ENCODE measurements at places on chromosomes 4 and X.

- DNase-seq: no peak
Measured at GRCh38 chrX:102599951-102600579, 750 bp downstream of the ARMCX5 start.

DNA sequence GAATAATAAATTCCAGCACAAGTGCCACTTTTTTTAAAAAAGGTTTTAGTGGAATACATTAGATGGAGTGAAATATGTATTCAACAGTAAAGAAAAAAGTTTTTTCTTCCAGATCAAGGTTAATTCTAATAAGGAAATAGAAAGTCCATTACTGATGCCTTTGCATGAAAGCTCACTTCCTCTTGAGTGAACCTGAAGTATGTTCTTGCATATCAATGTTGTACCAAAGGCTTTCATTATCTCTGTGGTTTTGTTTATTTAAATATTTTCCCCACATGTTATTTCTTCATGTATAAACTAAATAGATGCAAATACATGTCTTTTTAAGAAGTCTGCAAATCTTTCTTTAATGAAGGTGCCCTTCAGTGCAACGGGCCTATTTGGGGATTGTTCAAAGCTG is 307.9 kb downstream of the C4orf33 start:
- DNase-seq: no peak

GRCh38 chrX:16300831-16301230 is 133.6 kb downstream of the MAGEB17 start:
- no peak for DNase-seq

DNA sequence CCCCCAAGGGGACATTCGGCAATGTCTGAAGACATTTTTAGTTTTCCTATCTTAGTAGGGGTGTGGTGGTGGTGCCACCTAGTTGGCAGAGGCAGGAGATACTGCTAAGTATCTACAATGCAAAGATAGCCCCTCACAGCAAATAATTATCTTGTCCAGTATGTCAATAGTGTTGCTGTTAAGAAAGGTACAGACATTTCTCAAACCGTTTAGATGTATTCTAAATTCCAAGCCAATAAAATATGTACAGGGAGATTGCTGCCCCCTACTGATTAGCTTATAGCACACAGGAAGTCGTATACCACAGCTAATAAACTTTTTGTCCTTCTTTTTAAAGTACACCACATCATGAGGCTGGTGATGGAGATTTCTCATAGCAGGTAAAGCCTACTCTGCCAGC is 260.5 kb downstream of the TMA16 start:
- no peak for DNase-seq

DNA sequence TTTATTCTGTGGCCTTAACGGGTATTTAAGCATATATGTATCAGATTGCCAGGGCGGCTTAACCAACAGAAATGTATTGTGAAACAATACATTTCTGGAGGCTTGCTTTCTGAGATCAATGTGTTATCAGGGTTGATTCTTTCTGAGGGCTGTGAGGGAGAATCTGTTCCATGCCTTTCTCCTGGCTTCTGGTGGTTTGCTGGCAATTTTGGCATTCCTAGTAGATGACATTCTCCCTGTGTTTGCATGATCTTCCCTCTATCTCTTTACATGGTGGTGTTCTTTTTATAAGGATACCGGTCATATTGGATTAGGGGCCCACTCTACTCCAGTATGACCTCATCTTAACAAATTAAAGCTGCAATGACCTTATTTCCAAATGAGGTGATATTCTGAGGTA is 16.9 kb upstream of the CEP135 start:
- DNase-seq: no peak

- no peak for DNase-seq
Measured at GRCh38 chrX:87697409-87697808, 179.8 kb downstream of the KLHL4 start.

- no peak for DNase-seq
Measured at GRCh38 chrX:153556767-153557166, 39.3 kb downstream of the ATP2B3 start.

GRCh38 chrX:27008486-27008885 is 454.7 kb downstream of the PPP4R3C start:
- no peak for DNase-seq

DNA sequence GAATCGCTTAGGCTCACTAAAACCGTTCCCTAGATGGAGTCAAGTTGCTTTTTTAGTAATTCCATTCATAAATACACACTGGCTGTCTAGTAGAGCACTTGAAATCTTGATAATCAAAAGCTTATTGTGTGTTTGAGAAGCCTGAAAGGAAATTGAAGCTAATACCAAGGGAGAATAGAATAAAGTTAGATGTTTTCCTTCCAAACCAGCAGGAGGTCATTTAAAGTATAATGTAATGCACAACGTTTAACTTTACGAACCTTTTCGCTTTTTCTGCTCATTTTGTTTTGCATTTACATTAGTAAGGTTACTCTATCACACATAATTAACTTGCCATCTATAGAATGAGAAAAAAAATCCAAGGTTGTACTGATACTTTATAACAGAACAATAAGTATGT is 440.9 kb downstream of the NKX6-1 start:
- DNase-seq: no peak

- DNase-seq: no peak
Measured at GRCh38 chr4:75639124-75639695, 8.9 kb upstream of the CDKL2 start.

- DNase-seq: peak; percentile 77
Measured at GRCh38 chr4:2809610-2810180, 16.8 kb downstream of the SH3BP2 start.

DNA sequence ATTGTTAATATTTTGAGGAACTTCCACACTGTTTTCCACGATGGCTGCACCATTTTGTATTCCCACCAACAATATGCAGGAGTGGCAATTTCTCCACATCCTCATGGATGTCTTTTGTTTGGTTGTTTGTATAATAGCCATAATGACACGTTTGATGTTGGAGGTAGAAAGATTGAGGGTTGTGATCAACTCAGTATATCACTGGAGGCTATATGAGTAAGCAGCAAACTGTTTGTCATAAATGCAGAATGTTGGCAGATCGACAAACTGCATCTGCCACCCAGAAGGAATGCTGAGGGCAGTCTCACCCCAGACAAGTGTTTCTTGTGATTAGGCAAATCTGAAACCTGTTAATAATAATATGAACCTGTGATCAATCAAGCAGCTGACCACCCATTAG is 243.9 kb upstream of the WDFY3 start:
- no peak for DNase-seq

- DNase-seq: no peak
Measured at GRCh38 chrX:48509245-48509590, 426 bp downstream of the PORCN start.

- no peak for DNase-seq
Measured at GRCh38 chrX:41600291-41600690, 88.5 kb upstream of the GPR34 start.

DNA sequence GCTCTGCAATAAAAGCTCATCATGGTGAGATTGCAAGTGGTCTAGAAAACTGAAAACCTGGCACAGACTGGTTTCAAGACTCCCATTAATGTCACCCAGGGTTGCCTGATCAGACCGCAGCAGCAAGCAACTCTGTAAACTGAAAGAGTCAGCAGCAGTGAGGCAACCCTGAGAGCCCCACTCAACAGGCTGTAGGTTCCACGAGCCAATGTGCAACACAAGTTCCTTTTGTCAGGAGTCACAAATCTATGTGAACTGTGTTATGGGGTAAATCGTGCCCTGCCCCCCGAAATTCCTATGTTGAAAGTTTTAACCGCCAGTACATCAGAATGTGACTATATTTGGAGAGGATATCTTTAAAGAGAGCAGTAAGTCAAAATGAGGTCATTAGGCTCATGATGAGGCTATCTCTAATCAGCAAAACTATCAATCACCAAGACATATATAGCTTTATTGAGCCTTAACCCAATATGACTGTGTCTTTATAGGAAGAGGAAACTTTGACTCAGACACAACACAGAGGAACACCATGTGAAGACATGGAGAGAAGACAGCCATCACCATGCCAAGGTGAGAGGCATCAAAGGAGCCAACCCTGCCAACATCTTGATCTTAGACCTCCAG is 94.0 kb downstream of the FBXO8 start:
- DNase-seq: no peak

DNA sequence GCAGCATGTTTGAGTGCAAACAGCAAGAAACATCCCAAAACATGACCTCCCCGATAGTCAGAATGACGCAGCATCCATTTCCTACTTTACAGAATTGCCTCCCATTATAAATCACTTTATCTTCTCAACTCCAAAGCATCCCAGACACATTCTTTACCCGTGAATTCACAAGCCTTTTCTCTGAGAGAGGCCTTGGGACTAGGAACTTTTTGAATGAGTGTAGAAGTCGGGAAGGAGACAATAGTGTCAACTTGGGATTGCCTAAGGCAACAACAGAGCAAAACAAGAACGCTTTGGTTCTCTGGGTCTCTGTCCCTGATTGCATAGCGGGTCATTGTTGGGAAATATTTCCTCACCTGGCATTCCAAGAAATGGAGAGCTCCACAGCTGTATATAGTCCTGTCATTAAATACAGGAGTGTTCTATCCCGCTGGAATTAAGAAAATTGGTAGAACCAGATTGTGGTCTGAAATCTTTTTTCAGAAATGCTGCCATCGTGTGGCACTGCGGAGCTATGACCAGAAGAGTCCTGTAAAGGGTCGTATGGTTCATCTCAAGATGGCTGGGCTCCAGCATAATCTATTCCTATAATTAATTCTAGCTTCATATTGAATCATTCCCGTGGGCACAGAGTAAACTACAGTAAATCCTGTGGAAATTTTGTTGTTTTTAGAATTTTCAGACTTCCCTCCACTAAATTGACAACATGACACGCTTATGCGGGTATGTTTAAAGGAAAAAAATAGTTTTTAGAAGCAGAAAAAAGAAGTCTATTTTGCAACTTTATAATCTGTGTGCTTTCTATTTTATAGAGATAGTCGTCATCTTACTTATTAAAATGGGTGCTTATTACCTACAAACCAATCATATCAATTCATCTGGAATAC is 2.0 kb upstream of the SPP1 start:
- peak; percentile 62 for DNase-seq

- DNase-seq: no peak
Measured at GRCh38 chr4:65508168-65508567, 162.1 kb downstream of the EPHA5 start.

DNA sequence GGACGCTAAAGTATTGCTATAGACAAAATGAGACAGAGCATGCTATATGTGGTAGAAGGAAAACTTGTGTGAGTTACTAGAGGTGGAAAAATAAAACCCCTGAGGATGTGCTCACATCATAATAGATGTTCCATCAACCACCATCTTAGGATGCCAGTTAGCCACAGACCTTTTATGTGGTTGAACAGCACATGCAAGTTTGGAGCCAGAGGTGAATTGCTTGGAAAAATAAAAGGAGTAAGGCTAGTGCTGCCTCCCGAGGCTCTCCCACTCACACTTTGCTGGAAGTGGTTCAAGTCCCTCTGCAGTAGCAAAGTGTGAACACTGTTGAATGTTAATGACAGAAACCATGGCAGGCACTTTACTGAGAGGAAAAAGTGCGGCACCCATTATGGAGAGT is 39.4 kb upstream of the PPARGC1A start:
- DNase-seq: no peak

- no peak for DNase-seq
Measured at GRCh38 chr4:59060895-59061294, 1950.7 kb upstream of the IGFBP7 start.

DNA sequence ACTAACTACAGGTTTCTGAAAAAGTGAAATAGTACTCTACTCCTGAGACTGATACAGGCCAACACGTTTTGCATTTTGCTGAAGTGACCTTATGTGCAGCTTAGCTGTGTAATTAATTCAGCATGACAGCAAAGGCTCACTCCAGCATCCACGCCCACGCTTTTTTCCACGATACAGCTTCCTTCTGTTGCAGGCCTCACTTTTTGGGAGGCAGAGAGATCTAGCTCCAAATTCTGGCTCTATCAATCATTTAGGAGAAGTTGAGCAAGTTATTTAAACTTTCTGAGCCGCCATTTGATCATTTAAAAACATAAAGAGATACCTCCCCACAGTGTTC is 160.3 kb downstream of the AFAP1 start:
- no peak for DNase-seq

GRCh38 chrX:131894995-131895394 is 128.1 kb upstream of the STK26 start:
- no peak for DNase-seq

DNA sequence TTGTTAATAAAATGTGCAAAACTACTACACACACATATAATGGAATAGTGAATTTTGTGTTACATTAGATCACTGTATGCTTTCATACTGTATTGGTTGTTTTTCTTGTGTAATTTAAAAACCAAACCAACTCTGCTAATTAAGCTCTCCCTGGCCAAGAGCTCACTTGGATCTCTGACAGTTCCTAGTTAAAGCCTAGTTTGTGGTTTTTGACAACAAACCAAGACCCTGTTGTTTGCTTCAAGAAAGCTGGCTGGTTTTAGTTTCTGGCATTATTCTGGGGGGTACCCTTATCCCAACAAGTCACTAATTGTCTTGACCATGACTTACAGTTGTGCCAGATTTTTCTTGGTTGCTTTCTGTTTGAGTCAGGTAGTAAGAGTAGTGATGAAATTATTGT is 121.4 kb upstream of the CXorf66 start:
- no peak for DNase-seq

DNA sequence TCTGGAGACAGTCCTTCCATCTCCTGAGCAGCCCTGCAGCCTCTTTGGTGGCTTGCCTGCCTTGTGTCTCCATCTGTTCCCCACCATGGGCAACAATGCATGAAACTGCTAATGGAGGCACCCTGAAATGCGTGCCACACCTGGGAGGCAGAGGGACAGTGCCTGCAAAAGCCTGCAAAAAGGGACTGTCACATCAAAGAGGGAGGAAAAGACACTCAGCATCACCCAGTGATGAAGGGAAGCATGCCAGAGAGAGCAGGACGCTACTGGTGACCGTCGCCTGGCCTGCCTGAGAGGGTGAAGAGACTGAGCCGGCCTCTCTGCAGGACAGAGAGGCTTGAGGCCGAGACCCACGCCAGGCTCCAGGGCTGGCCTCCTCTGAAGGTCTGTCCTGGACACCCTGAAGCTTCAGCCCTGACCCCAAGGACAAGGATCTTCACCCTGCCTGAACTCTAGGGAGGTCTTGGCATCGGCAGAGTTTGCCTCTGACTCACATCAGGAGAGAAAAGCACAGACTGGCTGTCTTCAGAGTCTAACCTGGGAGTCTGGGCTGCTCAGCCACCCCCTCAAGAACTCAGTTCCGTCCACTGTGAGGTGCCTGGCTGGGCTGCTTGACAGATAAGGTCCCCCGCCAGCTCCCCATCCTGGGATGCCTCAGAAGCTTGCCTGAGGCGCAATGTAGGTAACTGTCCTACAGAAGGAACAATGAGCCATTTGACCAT is 8.1 kb downstream of the ACSL1 start:
- peak; percentile 47 for DNase-seq

- DNase-seq: no peak
Measured at GRCh38 chrX:121864561-121864960, 817.2 kb downstream of the GLUD2 start.

GRCh38 chr4:53653484-53654053 is 62.3 kb upstream of the LNX1 start:
- no peak for DNase-seq

- DNase-seq: no peak
Measured at GRCh38 chr4:182843808-182844325, 73.3 kb downstream of the DCTD start.

GRCh38 chrX:113790987-113791386 is 792.9 kb upstream of the HTR2C start:
- no peak for DNase-seq
